ENCODE measurements at places on chromosomes 3 and 15.

- peak; percentile 74 for DNase-seq
Measured at GRCh38 chr15:74799856-74800558, 12.6 kb upstream of the LMAN1L start.

GRCh38 chr3:53009826-53010539 lies 35.9 kb downstream of the SFMBT1 start:
- no peak for DNase-seq

- DNase-seq, result no peak
Measured at GRCh38 chr3:73773233-73773632, 148.5 kb upstream of the PDZRN3 start.

- DNase-seq, result no peak
Measured at GRCh38 chr15:96359616-96360521, 29.4 kb downstream of the NR2F2 start.

- no peak for DNase-seq
Measured at GRCh38 chr15:90871139-90871715, 2.8 kb downstream of the FURIN start.

DNA sequence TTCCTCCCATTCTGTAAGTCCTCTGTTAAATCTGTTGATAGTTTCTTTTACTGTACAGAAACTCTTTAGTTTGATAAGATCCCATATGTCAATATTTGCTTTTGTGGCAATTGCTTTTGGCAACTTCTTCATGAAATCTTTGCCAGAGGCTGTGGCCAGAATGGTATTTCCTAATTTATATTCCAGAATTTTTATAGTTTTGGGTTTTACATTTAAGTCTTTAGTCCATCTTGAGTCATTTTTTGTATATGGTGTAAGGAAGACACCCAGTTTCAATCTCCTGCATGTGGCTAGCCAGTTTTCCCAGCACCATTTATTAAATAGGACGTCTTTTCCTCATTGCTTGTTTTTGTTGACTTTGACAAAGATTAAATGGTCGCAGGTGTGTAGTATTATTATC lies 372.4 kb upstream of the CADM2 start:
- DNase-seq, result no peak

DNA sequence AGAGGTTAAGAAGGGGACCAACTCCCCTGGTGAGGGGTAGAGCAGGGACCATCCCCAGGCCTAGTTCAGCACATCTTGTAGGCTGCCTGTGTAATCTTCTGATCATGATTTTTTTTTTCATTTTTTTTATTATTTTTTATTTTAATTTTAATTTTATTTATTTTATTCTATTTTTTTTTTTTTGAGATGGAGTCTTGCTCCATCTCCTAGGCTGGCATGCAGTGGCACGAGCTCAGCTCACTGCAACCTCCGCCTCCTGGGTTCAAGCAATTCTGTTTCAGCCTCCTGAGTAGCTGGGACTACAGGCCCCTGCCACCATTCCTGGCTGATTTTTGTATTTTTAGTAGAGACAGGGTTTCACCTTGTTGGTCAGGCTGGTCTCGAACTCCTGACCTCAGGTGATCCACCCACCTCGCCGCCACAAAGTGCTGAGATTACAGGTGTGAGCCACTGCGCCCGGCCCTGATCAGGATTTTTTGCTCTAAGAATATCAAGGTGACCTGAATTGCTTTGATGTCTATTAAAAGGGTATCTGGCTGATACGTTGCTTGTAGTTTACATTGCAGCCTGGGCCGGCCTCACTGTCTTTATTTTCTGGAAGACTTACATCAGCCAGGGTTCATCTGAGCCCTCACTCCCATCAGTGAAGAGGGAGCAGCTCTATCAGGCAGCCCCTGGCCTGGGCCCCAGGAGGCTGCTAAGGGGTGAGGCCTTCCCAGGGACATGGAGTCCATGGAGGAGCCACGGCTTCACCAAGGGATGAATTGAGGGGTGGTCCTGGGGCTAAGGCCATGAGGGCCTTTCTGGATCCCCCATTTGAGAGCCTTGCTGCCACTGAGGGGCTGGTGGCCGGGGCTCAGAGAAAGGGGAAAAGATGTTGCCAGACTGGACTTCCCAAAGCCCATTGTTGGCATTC lies 10.7 kb downstream of the SYNM start:
- no peak for DNase-seq

GRCh38 chr3:16482770-16483531 lies 30.5 kb downstream of the RFTN1 start:
- DNase-seq, result peak; percentile 11

- DNase-seq, result no peak
Measured at GRCh38 chr3:196207159-196207832, 3.9 kb downstream of the ZDHHC19 start.

- no peak for DNase-seq
Measured at GRCh38 chr3:99126316-99126715, 224.8 kb upstream of the DCBLD2 start.

DNA sequence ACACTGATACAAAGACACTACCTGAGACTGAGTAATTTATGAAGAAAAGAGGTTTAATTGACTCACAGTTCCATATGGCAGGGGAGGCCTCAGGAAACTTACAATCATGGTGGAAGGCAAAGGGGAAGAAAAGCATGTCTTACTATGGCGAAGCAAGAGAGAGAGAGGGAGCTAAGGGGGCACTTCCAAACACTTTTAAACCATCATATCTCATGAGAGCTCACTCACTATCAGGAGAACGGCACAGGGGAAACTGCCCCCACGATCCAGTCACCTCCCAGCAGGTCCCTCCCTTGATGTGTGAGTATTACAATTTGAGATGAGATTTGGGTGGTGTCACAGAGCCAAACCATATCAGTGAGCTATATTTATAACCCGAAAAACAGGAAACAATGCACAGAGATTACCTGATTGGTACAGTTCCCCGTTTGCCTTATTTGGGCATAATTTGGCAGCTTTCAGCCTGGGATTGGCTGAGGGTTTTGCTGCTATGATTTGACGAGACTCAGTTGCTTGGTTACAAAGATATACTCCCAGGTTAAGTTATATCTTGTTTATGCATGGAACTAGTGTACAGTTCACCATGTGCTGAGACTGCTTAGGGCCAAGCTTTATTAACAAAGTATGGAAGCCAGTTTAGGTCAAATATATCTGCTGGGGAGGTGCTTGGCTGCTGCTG lies 184.2 kb downstream of the NR2F2 start:
- no peak for DNase-seq

- no peak for DNase-seq
Measured at GRCh38 chr15:68583936-68584755, 5.4 kb downstream of the CORO2B start.

GRCh38 chr3:108305484-108306172 lies 9.3 kb downstream of the HHLA2 start:
- DNase-seq, result no peak

DNA sequence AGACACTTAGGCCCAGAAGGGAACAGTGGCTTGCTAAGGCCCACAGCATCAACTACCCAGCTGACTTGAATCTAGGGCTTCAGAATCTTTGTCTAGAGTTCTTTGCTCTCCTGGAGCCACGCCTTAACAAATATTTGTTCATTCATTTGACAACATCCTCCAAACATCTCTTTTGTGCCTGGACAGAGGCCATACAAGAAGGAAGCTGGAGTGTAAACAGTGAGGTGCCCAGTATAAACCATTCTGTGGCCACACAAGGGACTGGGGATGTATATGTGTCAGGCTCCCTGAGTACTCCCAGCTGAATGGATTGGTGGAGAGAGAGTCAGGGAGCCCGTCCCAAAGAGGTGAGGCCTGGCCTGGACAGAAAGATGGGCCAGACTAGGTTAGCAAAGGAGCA lies 3.4 kb downstream of the CIB2 start:
- no peak for DNase-seq

- no peak for DNase-seq
Measured at GRCh38 chr15:61116825-61117224, 112.3 kb downstream of the RORA start.

GRCh38 chr3:144173491-144173890 lies 201.9 kb downstream of the DIPK2A start:
- no peak for DNase-seq

GRCh38 chr15:31265871-31266711 lies 60.5 kb upstream of the KLF13 start:
- DNase-seq, result peak; percentile 56

GRCh38 chr3:33488246-33488645 lies 48.0 kb upstream of the UBP1 start:
- DNase-seq, result no peak

- DNase-seq, result no peak
Measured at GRCh38 chr3:178155521-178155920, 380.7 kb upstream of the KCNMB2 start.

- no peak for DNase-seq
Measured at GRCh38 chr15:66389859-66390381, 3.2 kb downstream of the MAP2K1 start.

DNA sequence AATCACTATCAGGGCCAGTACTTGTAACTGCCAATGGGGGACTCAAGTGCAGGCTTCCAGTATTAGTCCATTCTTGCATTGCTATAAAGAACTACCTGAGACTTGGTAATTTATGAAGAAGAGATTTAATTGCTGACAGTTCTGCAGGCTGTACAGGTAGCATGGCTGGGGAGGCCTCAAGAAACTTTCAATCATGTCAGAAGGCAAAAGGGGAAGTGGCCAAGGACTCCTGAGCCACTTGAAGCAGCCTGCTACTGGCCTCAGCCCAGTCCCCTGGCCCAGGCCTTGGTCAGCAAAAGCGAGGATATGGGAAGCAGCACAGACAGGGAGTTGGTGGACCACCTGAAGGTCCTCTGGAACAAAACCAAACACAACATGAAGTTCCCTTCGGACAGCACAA lies 29.2 kb upstream of the OR5K1 start:
- DNase-seq, result no peak

Data from stimulated activated CD4-positive, alpha-beta T cell treated with anti-CD3 and anti-CD28 coated beads, TNF-alpha, amount 100 ng/mL, for 24 hours (primary cell).